ENCODE measurements at places on chromosomes 3 and 15.

GRCh38 chr3:21893242-21893641, 142.2 kb upstream of the ZNF385D start:
- DNase-seq: no peak

DNA sequence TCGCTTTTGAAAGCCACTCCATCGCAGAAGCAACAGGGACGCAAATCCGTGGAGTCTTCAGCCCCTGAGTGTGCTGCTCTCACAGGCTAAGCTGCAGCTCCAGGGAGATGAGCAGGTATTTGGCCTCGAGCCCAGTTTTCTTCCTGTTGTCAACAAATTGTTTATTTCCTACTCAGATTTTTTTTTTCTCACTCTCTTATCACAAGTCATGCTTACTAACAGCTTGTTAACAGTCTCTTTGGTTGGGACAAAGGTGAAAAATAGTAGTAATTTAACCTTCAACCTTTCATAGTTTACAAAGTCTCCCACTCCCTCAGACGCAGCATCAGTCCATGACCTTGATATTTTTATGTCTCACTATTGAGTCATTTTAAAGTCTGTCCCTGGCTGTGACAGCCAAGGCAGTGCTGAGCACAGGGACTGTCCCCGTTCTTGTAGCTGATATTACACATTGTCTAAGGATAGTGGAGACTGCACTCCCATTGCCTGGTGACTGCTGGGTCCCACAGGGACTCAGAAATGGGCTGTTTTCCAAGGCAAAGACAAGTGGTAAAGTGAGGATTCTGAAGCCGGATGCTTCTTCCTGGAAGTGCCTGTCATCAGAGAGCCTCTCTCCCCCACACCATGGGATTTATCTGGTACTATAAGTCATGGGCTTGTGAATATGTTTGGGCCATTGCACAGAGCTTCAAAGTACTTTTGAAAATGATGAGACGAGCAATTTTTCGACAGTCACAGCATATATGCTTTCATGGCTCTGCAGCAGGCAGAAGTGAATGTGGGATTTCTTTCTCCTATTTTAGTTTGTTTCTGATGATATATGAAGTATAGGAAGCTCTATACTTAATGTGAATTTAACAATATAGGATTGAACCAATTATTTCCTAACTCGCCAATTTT, 59.8 kb upstream of the UNC13C start:
- no peak for DNase-seq

DNA sequence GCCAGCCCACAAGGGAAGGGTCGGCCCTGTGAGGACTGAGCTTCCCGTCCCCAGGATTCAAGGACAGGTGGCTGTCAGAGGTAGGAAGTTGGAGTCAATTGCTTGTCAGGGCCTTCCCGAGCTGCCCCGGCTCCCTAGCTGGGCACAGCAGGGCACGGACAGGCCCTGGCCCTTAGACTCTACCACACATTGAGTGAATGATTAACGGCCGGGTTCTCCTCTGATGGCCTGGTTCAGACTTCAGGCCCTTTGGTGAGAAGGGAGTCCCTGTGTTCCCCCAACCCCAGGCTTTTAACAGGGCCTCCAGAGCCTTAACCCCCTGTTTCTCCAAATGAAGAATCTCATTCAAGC, 16.4 kb upstream of the FGD5 start:
- no peak for DNase-seq

DNA sequence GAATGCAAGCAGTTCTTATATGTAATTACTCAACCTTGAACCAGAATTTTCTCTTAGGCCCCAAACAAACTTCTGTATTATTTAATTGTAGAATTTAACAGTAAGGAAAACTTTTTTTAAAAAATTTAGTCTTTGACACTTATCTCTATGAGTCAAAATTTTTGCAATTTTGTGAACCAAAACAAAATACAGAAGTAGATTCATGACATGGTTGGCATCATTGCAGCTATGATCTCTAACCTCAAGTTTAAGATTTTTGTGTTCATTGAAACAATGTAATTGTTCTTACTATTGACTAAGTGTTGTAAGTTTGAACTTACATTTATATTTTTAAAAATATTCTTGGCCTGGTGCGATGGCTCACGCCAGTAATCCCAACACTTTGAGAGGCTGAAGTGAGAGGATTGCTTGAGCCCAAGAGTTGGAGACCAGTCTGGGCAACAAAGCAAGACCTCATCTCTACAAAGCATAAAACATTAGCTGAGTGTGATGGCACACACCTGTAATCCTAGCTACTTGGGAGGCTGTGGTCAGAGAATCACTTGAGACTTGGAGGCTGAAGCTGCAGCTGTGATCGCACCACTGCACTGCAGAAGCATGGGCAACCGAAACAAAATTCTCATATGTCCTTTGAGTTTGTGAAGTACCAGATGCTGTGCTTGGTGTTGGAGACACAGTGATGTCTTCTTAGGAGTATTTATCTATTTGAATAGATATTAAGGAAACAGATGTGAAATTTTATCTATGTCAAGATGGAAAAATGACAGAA, 39.7 kb downstream of the STT3B start:
- DNase-seq: no peak

GRCh38 chr3:4575381-4575780, 82.2 kb downstream of the ITPR1 start:
- no peak for DNase-seq

- no peak for DNase-seq
Measured at GRCh38 chr3:172702256-172702655, 8.6 kb downstream of the NCEH1 start.

DNA sequence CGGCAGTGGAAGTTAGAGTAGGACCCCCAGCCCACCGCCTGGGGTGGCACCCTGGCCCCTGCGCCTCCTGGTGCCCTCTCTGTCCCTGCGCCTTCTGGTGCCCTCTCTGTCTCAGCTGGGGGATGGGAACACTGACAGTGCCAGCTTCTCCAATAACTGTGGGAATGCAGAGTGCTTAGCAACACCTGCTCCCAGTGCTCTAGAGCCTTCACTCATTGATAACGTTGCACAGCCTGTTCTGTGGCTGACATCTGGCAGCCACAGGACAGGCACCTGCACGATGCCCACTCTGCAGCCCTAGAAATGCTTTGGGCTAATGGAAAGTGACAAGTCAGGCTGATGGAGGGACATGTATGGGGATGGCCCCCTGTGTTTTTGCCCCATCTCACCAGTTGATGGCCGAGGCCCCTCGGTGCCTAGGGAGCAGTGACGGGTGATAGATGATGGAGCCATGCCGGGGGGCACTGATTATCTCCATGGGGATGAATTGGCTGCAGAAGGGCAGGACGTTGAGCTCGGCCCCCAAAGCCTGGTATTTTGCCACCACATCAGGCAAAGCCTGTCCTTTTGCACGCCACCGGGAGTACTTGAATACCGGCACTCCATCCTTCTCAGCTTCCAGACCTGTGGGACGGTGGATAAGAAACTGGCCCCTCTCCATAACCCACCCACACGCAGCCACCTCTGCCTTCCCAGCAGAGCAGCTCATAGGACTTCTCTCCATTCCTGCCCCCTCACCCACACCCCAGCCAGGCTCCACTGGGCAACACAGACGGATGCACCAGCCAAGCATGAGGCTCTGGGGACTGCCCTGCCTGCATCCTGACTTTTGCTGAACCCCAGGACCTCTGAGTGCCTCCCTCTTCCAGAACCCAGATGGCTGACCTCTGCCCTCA, 22.1 kb downstream of the ALDH1L1 start:
- no peak for DNase-seq

GRCh38 chr15:100159436-100159835, 182.3 kb downstream of the ADAMTS17 start:
- no peak for DNase-seq

GRCh38 chr15:29872716-29873115, 50.4 kb upstream of the TJP1 start:
- no peak for DNase-seq

- DNase-seq: no peak
Measured at GRCh38 chr3:128621234-128621633, 29.4 kb downstream of the RPN1 start.

DNA sequence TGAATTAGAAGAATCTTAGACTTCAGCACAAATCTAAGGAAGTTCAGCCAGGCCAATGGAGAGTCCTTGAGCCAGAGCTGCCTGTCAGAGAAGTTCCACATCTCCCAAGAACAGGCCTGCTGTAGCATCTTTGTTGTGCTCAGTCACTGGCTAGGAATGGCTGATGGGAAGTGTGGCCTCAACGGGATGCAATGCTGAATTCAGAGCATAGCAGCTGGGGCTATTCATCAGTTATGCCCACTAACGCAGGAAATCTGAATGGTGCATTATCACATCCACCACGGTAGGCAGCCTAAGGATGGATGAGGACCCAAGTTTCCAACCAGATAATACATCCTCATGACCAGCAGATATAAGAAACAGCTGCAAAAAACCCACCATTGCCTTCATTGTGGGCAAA, 3.2 kb upstream of the EIF1B start:
- no peak for DNase-seq

GRCh38 chr3:103137830-103138229, 703.0 kb downstream of the ZPLD1 start:
- no peak for DNase-seq

GRCh38 chr15:98142572-98142971, 182.1 kb downstream of the ARRDC4 start:
- no peak for DNase-seq

GRCh38 chr15:78155355-78155939, 6.3 kb downstream of the IDH3A start:
- DNase-seq: no peak

DNA sequence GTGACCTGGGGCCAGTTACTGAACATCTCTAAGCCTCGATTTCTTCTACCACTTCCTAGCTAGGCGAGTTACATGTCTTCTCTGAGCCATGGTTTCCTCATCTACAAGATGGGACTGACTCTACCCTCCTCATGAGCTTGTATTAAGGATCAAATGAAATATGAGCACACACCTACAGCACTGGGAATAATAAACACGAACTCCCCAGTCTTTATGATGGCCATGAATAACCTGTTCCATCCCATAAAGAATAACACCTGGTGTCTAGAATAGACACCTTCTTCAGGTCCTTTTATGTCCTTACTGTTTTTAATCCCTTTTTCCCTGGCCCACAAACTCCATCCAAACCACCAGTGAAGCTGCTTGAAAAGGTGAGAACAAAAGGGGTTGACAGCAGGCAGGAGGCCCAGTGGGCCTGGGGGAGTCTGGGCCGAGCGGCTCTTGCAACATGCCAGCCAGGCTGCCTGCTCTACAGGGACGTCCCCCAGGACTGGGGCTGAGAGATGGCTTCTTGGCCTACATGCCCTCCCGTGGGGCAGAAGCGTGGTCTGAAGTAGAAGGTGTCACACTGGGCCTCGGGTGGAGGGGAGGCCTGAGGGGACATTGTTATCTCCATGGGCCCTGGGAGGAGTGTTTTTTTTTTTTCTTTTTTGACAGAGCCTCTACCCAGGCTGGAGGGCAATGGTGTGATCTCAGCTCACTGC, 178.2 kb downstream of the RAB11A start:
- DNase-seq: no peak

GRCh38 chr3:143119974-143120715, 574 bp downstream of the CHST2 start:
- DNase-seq: peak; percentile 38

- no peak for DNase-seq
Measured at GRCh38 chr15:41561777-41562145, 2.7 kb downstream of the TYRO3 start.

DNA sequence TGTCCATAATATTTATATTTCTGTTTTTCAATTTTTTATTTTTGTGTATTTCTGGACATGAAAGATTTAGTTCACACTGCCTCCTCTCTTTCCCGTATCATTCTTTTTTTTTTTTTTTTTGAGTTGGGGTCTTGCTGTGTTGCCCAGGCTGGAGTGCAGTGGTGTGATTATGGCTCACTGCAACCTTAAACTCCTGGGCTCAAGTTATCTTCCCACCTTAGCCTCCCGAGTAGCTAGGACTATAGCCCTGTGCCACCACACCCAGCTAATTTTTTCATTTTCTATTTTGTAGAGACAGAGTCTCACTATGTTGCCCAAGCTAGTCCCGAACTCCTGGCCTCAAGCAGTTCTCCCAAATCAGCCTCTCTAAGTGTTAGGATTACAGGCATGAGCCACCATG, 53.6 kb downstream of the PRKCI start:
- DNase-seq: no peak

- no peak for DNase-seq
Measured at GRCh38 chr3:159332535-159333099, 530.8 kb downstream of the MFSD1 start.

- no peak for DNase-seq
Measured at GRCh38 chr15:86384186-86384585, 304.5 kb downstream of the AGBL1 start.

DNA sequence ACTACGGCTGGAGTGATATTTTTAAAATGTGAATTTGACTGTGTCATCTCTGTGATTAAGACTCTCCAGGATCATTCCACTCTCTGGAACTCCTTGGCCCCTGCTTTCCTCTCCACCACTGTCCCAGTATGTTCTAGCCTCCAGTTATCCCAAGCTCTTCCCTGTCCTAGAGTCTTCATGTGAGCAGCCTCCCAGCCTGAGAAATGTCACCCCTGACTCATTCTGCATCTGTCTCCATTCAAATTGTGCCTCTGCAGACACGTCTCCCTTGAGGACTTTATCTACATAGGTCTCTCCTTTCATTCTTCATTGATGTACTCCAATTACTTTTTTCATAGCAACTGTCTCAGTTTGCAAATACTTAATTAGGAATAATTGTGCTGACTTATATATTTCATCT, 317.7 kb upstream of the ADAMTS9 start:
- DNase-seq: no peak

- no peak for DNase-seq
Measured at GRCh38 chr3:86989006-86989405, 1.9 kb downstream of the VGLL3 start.

DNA sequence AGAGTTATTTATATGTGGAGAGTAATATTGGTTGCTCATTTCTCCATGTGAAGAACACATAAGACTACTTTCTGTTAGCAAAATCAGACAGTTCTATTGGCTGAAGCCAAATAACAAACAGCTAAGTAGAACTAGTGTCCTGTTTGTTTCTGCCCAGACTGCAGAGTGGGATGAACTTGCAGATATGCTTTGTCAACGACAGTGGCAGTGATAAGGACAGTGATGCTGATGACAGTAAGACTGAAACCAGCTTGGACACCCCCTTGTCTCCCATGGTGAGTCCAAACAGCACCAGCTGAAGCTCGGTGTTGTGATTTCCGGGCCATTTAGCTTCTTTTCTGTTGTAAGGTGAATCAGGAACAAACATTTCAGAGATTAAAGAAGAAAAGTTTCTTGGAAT, 102.6 kb upstream of the IL12A start:
- no peak for DNase-seq

- no peak for DNase-seq
Measured at GRCh38 chr15:88342666-88343065, 86.1 kb upstream of the NTRK3 start.

DNA sequence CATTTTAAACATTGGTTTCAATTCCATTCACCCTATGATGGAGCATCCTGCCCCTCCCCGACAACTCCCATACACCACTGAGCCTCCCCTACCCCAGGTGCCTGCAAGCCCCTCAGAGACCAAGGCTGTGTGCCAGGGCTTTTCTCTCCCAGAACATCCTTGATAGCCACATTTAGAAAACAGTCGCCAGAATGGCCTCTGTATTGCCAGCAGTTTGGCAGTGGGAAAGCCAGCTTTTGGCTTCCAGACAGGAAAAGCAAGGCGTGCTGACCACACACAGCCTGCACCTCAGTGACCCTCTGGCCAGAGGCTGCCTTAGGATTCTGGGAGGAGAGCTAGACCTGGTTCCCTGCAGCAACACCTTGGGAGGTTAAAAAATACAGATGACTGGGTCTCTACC, 18.2 kb upstream of the HRH1 start:
- DNase-seq: no peak

GRCh38 chr3:105512061-105512460, 145.4 kb downstream of the ALCAM start:
- no peak for DNase-seq

GRCh38 chr3:130926504-130926903, 32.6 kb downstream of the ATP2C1 start:
- no peak for DNase-seq

- DNase-seq: no peak
Measured at GRCh38 chr3:105747696-105748095, 121.1 kb downstream of the CBLB start.
